ENCODE measurements at places on chromosomes 1 and 21.

DNA sequence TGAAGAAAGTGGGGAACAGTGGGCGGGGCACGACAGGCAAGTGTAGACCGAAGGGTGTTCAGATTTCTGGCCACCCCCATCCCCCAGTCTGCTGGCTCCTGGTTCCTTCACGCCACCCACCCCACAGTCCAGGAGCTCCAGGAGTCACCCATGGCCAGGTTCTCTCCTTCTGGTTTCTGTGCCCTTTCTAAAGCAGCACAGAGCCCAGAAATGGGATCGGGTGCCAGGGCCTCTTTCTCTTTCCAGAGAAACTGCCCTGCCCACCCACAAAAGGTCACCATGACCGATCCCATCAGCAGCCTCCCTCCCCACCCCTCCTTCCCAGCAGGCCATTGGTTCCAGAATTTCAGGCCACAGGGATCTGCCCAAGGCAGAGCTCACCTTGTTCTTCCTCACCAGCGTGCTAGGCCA is 3.2 kb upstream of the CELSR2 start:
- no peak for DNase-seq

DNA sequence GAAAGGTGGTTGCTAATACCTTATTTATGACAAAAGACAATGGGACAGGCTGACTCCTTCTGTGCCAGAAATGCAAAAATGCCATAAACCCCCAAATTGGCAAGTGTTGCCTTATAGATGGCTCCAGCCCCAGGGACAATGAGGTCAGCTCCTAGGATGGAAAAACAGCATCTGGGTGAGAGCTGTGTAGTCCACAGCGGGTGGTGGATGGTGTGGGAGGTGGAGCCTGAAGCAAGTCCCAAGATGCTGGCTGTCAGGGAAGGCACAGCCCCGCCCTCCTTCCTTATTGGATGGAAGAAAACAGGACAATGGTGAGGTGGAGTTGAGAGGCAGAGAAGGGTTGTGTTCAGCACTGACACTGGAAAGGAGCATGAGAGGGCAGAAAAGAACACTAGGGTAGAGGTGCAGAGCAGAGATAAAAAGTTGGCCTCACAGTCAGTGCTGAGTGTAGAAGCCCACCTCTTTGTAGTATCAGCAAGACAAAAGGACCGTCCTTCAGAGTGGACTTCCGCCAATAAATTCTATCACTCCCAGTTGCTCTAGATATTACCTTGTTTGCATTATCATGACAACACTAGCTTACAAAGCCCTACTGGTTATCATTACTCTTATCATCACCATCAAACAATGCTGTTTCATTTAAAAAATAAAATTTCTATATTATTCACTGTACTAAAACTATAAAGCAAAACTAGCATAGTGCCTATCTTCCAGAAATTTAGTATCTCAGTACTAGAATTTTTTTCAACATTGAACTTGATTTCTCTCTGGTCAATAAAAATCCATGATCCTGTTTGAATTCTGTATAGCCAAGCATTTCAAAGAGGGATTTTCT is 3.7 kb upstream of the SDE2 start:
- DNase-seq, result no peak

DNA sequence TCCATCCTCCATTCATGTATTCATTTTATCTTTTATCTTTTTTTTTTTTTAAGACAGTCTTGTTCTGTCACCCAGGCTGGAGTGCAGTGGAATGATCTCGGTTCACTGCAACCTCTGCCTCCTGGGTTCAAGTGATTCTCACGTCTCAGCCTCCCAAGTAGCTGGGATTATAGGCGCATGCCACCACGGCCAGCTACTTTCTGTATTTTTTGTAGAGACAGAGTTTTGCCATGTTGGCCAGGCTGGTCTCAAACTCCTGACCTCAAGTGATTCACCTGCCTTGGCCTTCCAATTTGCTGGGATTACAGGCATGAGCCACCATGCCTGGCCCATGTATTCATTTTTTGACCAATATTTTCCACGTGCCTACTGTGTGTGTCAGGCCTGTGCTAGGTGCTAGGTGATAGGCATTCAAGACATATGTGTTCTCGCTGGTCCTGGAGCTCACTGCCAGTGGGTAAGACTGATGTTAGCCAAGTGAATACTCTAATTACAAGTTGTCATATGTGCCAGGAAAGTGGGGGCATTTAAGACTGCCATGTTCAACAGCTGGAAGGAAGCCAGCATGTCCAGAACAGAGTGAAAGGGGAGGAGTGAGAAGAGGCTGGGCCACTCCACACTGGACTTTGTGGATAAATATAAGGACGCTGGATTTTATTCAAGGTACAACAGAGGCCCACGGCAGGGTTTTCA is 5.3 kb upstream of the CELSR2 start:
- DNase-seq, result no peak

GRCh38 chr1:6148497-6149241 is 31.5 kb downstream of the CHD5 start:
- DNase-seq, result peak; percentile 52
